ENCODE measurements at places on chromosomes 7 and 10.

- no peak for DNase-seq
These were observed 33.6 kb downstream of the KIAA1217 start for GRCh38 chr10:24242562-24242961.

DNA sequence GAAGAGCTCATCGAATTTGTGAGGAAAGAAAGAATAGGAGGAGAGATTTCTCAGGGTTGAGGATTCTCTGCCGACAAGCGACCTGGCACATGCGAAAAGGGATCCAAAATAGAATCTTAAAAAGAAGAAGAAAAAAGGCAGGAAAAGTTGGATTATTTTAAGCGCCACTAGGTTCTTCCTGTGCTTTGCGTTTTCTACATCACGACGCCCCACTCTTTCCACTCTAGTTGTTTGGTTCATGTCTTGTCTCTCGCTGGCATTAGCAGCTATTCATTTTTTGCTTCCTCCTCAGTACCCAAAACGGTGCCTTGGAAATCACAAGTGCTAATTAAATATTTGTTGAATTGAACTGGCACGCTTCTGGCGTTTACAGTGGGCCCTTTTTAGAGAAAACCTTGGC lies 674 bp upstream of the FRA10AC1 start:
- DNase-seq: peak; percentile 1

DNA sequence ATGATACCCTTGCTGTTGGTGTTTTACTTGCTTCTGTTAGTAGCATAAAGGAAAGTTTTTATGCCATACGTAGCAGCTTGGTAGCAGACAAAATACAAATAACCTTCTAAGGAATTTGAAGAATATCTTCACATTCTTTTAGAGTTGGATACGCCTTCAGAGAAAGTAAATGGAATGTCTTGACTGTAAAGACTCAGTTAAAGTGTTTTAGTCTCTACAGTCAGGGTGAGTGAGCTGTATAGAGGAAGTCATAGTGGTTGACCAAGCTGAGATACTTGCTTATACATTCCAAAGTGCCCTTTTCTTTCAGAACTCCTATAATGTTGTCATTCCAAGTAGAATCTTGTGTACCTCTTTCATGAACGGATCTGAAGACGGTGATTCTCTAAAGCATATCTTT lies 37.7 kb downstream of the RABGEF1 start:
- DNase-seq: no peak

DNA sequence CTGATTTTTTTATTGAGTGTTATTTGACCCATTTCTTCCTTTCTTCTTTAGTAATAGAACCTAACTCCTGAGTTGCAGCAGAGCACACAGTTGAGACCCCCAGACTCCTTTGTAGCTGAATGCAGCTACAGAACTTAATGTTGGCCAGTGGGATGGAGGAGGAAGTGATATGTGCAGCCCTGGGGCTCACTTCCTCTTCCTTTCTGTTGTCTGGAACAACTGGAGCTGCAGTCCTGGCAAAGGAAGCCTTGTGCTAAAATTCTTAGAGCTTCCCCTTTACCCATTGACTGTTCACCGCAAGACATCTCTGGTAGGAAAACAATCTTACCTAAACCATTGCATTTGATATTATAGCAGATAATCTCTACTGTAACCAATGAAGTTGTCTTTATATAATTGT lies 86.6 kb downstream of the ITGB8 start:
- no peak for DNase-seq

- no peak for DNase-seq
These were observed 398.5 kb downstream of the PCDH15 start for GRCh38 chr10:54402576-54402975.
